Effector CD4-positive, alpha-beta T cell (primary cell): ENCODE measurements at places on chromosomes 12 and 14.

DNA sequence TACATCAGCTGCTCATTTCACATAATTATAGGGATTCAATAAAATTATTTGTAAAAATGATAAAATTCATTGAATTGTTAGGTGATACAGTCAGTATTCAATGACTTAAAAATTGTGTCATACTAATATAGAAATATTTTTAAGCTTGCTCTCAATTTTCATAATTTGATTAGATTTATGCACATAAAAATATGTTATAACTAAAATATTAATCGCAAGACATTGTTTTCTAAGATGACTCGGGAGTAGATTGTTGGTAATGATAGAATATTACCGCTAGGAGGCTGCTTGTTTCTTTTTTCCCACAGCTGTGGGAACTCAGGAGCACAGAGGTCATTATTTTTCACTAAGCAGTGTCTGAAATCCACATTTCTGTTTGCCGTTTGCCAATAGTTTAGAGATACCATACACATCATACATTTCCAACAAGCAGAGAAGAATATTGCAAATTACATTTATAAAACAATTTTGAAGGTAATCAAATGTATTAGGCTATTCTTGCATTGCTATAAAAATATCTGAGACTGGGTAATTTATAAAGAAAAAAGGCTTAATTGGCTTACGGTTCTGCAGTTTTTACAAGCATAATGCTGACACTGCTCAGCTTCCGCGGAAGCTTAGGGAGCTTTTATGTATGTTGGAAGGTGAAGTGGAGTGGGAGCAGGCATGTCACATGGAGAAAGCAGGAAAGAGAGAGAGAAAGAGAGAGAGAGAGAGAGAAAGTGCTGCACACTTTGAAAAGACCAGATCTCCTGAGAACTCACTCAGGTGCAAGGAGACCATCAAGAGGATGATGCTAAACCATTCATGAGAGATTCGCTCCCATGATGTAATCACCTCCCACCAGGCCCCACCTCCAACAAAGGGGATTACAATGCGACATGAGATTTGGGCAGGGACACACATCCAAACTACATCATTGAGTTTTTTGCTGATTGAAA, 9.2 kb downstream of the CD69 start:
- DNase-seq: peak; percentile 41

- no peak for DNase-seq
These were observed 17.4 kb downstream of the TAMALIN start for GRCh38 chr12:52023976-52024688.

DNA sequence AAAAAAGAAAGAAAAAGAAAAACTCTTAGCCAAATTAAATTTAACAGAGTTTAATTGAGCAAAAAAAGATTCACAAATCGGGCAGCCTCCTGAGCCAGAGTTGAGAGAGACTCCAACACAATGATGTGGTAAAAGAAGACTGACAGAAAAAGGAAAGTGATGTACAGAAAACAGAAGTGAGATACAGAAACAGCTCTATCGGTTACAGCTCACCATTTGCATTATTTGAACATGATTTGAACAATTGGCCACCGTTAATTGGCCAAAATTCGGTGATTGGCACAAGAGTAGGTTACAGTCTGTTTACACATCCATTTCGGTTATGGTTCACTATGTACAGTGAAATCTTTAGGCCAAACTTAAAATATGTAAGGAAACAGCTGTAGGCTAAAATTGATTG, 117.7 kb downstream of the SPTSSA start:
- DNase-seq: no peak

DNA sequence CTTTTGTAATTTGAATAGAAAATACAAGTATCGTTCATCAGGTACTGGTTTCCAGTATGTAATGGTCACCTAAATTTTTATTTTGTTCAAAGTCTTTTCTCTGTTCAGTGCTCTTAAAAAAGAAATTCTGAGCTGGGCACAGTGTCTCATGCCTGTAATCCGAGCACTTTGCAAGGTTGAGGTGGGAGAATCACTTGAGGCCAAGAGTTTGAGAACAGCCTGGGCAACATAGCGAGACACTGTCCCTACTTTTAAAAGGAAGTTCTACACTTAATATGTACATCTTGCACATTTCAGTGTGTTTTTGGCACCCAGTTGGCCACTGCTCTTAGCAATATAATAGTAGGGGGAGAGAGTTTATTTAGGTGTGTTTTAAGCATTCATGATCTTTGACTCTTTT, 27.9 kb downstream of the PCNX1 start:
- no peak for DNase-seq

GRCh38 chr12:78181544-78182162, 351.0 kb downstream of the NAV3 start:
- DNase-seq: no peak

GRCh38 chr12:66900616-66901015, 221.7 kb upstream of the GRIP1 start:
- DNase-seq: no peak

DNA sequence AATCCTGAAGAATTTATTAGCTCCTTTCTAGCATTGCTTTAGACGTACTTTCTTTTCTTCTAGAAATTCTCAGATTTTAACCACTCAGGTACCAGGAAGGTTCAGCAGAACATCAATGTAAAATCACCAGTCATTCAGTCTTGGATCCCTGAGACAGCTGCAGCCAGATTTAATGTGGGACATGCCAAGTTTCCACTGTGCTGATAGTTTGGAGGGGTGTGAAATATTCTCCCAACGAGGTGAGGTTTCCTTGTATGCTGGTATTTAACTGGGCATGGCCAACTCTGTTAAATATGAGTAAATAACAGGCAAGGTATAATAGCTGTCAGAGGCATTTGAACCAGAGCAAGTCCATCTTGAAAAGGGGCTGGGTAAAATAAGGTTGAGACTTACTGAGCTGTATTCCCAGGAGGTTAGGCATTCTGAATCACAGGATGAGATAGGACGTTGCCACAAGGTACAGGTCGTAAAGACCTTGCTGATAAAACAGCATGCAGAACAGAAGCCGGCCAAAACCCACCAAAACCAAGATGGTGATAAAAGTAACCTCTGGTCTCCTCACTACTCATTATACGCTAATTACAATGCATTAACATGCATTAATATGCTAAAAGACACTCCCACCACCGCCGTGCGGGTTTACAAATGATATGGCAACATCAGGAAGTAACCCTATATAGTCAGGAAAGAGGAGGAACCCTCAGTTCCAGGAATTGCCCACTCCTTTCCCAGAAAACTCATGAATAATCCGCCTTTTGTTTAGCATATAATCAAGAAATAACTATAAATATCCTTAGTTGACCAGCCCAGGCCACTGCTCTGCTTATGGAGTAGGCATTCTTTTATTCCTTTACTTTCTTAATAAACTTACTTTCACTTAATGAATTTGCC, 75.2 kb upstream of the RASSF8 start:
- no peak for DNase-seq

DNA sequence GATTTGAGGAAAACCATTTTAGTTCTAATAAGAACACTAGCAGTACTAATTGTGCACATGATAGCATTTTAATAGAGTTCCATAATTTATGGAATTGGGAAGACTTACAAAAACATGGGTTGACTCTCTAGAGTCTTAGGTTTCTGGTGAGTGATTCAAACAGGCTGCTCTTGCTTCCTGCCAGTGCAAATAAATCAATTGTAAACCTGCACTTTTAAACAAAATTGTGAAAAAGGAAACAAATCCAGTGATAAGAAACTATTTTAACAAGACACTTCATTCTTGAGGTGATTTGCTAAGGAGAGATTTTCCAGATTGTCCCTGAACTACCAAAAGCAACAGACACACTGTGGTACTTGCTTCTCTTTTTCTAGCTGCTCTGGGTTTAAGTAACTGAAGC, 112.2 kb downstream of the CACNA1C start:
- no peak for DNase-seq

- no peak for DNase-seq
These were observed 44.6 kb upstream of the TUNAR start for GRCh38 chr14:95832012-95832411.

- no peak for DNase-seq
These were observed 3.7 kb upstream of the FAIM2 start for GRCh38 chr12:49907352-49907751.

DNA sequence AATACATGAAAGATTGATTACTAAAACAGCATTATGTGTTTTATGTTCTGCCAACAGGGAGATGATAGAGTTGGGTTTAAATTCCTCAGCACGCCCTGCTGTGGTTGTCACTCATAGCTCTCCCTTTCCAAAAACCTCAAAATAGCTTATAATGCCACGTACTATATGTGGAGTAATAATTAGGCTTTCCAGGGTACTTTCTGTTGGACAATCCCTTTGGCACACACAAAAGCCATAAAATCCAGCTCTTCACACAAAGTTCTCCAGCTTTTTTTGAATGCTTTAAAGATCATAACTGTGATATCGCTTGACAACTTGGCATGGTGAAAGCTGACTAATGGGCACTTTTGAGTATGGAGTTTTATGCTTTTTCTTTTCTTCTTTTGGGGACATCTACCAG, 145.3 kb upstream of the DCN start:
- DNase-seq: no peak

DNA sequence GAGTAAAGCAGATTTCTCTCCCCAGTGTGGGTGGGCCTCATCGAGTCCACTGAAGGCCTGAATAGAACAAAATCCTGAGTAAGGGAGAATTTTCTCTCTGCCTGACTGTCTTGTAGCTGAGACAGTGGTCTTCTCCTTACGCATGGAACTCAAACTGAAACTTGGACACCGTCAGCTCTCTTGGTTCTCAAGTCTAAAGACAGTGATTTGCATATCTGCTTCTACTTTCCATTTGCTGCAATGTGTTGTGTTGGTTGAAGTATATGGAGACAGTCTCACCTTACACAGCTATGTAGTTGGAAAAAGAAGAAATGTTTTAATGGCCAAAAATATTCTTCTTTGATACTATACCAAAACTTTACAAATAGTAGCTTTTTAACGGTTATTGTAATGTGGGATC, 160.2 kb upstream of the LMNTD1 start:
- no peak for DNase-seq

GRCh38 chr12:26122061-26122680, 2.7 kb downstream of the BHLHE41 start:
- no peak for DNase-seq

DNA sequence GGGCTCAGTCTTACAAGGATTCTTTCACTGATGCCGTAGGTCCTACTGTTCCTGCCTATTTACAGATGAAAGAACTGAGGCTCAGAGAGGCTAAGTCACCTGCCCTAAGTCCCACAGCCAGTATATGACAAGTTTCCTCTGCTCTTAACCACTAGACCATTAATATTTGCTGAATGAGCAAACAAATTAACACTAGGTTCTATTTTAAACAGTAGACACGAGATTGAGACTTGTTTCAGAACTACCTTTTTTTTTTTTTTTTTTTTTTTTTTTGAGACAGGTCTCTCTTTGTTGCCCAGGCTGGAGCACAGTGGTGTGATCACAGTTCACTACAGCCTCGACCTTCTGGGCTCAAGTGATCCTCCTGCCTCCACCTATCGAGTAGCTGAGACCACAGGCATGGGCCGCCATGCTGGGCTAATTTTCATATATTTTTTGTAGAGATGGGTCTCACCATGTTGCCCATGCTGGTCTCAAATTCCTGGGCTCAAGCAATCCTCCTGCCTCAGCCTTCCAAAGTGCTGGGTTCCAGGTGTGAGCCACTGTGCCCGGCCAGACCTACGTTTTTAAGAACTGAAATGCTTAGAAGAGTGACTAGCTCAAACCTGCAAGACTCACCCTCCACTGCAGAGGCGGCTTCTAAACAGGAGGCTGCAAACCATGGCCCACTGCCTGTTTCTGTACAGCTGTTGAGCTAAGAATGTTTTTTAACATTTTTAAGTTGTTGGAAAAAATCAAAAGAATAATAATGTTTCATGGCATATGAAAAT, 12.9 kb downstream of the SYNE3 start:
- no peak for DNase-seq

GRCh38 chr14:95464514-95464913, 51.9 kb downstream of the SYNE3 start:
- no peak for DNase-seq

DNA sequence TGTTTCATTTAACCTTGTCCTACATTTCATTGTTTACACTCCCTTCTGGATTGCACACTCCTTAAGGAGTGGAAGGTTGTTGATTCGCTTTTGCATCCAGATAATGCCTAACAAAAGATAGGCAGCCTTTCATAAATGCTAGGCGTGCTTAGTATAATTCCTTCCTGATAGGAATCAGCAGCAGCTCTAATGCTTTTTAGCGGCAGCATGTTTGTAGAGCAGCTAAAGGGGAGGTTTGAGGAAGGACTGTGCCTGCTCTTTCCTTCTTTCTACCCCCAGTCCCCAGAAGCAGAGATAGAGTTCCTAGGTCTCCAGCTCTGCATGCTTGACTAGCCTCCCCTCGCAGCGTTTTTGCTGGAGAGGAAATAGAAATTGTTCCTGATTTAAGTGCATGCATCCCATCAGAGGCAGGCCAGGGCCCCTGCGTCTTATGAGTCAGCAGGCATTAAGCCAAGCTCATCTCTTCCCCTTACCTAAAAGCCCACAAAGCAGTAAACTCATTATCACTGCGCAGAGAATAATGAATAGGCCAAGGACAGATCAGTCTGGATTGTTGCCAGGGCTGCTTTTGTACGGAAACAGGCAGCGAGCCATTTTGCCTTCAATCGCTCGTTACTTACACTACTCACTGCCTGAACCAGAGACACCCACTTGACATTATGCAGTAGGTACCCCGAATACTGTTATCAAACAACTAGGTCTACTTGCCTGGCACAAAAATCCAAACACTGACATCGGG, 14.0 kb upstream of the TBPL2 start:
- DNase-seq: no peak

DNA sequence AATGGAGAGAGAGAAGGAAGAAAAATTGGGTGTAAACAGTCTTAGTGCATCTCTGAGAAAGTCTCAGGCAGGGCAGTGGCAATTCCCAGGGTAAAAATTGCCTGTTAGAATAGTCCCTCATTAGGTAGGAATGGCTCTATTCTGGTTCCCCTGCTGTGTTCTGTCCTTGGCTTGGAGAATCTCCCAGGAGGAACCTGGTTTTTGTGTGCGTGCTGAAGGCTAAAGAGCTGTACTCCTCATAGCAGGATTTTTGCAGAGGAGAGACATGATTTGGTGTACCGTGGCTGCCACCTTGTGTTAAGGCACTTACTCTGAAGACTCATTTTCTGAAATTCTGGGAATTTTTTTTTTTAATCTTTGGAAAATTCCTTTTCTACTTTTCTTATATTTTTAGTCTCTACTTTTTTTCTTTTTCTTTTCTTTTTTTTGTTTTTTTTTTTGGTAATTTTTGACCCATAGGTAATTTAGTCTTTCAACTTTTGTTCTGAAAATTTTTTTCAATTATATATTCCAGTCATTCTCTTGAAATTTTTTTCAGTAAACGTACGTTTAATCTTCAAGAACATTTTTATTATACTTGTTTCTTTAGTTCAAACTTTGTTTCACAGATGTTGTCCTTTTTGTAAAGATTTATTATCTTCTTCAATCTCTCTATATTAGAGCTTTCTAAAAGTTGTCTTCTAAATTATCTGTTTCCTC, 63.8 kb downstream of the FBXO33 start:
- no peak for DNase-seq

DNA sequence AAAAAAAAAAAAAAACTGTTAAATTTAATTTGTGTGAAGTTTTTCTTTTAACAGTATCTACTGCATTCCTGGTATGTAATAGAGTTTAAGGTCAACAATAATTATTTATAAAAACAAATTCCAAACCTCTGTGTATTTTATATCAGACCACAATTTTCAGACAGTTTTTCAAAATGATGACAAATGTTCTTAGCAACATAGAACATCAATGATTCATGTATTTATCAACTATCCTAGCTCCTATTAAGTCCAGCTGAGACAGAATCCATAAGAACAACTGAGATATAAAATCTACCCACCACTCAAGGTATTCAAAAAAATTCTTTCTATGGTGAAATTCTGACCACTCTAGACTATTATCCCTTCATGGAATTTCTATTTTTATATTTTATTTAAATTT, 144.5 kb downstream of the EPS8 start:
- DNase-seq: no peak

- no peak for DNase-seq
These were observed 65.5 kb downstream of the KSR2 start for GRCh38 chr12:117903110-117903840.
